Fibroblast of skin of left biceps (primary cell): ENCODE measurements at places on chromosomes 16 and 17.

- DNase-seq, result peak; percentile 66
Observed at GRCh38 chr16:75580-76501, 2.2 kb upstream of the MPG start.

- no peak for DNase-seq
Observed at GRCh38 chr16:10256784-10257641, 74.8 kb upstream of the GRIN2A start.

GRCh38 chr17:71995590-71995989 is 125.2 kb upstream of the SOX9 start:
- no peak for DNase-seq

DNA sequence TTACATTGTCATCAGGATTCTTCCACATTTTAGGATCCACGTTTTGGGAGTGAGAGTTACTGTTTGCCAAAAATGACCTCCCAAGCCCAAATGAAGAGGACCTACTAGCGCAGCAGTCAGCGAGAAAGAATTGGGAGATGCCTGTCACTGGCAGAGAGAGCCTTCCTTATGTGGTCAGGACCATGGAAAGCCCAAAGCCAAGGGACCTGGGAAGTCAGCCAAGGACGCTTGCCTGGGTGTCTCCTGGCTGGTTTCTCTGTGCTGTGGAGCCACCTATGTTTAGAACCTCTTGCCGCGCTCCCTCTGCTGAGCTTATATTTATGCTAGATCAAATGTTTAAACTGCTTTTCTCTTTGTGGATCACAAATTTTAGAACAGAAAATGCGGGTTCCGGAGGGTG is 24.9 kb upstream of the RHBDL3 start:
- DNase-seq, result no peak

GRCh38 chr17:2264067-2264860 is 39.3 kb downstream of the SMG6 start:
- no peak for DNase-seq

DNA sequence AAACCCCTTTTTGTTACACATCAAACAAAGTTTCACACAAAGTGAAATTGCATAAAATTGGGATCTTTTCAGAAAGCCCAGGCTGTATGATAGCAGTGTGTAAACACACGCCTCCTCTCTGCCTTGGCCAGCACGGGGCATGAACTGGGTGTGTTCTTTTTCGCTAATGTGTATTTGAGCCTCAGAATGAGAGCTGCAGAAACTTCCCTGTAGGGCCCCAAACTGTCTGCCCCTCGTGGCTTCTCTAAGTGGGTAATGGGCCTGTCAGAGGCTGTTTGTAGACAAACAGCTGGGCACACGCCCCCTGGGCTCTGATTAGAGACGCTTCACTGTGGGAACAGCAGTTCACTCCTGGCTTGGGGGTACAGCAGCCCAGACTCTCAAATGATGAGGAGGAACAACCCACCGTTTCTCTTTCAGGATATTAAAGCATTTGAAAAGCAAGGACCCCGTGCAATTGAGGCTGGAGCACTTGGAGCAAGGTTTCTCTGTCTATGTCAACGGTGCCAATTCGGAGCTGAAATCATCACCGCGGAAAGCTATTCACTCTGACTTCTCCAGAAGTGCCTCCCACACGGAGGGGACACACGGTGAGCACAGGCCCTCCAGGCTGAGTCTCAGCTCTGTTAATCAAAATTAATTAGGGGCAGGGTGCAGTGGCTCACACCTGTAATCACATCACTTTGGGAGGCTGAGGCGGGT is 78.4 kb downstream of the KATNIP start:
- no peak for DNase-seq

- DNase-seq, result no peak
Observed at GRCh38 chr17:15106540-15106939, 158.6 kb downstream of the PMP22 start.

DNA sequence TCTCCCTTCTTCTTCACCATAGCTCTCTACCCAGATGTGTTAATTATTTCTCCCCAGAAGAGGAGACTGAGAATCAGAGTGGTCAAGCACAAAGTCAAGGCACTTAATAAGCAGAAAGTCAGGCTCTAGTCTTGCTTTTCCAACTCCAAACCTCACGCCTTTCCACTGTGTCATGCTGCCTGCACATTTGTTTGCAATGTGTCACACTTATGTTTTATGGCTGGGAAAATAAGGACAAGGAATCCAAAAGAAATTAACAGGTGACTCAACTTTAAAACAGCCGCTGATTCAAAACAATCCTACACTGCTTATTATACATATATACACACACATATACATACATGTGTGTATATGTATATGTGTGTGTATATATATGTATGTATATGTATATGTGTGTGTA is 255.7 kb upstream of the DYNLRB2 start:
- DNase-seq, result peak; percentile 59

DNA sequence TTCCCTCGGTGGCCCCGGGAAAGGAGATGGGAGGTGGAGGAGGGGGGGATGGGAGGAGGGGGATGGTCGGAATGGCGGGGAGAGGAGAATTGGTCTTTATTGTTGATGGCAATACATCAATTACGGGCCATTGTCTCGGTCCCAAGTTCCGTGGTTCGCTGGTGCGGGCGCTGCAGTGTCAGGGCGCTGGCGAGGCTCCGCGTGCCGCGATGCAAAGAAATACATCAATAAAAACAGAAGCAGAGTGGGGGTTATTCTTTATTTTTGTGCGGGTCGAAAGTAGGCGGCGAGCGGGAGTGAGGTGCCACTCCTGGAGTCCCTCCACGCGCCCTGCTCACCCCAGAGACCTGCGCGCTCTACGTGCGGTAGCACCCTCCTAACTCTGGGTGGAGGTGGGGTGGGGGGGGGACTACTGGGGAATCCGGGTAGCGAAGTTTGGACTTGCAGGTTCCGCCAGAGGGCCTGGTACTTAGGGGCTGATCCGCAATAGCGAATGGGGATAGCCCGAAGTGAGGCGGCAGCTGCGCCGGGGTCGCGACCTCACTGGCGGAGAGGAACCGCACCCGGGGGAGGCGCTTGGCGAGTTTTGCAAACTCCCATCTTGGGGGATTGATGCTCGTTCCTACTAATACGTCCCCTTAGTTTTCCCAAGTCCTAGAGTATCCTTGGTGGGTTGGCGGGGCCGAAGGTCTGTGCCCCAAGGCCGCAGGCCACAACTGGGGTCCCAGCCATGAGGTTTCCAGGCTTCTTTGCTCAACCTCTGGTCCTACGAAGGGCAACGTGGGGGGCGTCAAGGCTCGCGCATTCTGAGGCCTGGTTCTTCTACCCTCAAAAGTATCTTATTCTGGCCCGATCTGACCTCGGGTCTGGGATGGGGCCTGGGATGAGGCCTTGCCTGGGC is 3.5 kb upstream of the SALL1 start:
- no peak for DNase-seq

- no peak for DNase-seq
Observed at GRCh38 chr17:66523378-66524200, 221.2 kb downstream of the PRKCA start.

DNA sequence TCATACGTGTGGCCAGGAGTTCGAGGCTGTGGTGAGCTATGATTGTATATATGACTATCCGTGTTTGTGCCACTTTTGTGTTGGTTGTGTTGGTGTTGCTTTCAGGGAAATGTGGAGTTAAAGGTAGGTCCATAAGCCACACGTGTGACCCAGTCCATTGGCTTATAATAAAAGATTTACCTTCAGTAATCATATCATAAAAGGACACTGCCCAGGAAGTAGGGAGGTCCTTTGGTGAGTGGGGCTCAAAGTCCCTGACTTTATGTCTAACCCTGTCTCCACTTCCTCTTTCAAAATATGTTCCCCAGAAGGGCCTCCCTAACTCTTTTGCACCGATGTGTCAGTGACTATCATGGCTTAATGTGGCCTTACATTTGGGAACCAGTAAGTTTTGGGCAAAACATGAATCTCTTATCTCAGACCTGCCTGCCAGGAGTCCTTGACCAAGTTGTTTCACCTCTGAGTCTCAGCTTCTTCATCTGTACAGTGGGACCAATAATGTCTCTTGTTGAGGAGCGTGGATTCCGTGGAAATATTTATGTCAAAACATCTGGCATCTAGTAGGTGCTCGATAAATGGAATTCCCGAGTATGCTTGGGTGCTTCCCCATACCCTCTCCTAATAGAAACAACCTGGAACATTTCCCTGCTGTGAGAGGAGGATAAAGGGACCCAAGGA is 4.8 kb downstream of the TNP2 start:
- DNase-seq, result no peak

DNA sequence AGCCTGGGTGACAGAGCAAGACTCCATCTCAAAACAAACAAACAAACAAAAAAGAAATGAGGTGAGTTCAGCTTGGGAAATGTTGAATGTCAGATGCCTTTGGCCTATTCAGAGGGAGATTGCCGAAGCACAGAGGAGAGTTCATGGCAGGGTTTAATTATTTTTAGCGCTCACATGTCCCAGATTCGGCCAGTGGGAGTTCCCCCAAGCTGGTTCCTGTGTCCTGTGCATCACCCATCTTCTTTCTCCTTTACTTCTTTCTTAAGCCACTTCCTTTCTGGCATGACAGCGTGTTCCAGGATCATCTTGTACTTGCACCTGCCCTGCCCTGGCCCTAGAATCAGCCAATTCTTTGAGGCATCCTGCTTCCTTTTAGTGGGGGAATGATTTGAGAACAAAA is 9.2 kb downstream of the MPV17L start:
- DNase-seq, result no peak

DNA sequence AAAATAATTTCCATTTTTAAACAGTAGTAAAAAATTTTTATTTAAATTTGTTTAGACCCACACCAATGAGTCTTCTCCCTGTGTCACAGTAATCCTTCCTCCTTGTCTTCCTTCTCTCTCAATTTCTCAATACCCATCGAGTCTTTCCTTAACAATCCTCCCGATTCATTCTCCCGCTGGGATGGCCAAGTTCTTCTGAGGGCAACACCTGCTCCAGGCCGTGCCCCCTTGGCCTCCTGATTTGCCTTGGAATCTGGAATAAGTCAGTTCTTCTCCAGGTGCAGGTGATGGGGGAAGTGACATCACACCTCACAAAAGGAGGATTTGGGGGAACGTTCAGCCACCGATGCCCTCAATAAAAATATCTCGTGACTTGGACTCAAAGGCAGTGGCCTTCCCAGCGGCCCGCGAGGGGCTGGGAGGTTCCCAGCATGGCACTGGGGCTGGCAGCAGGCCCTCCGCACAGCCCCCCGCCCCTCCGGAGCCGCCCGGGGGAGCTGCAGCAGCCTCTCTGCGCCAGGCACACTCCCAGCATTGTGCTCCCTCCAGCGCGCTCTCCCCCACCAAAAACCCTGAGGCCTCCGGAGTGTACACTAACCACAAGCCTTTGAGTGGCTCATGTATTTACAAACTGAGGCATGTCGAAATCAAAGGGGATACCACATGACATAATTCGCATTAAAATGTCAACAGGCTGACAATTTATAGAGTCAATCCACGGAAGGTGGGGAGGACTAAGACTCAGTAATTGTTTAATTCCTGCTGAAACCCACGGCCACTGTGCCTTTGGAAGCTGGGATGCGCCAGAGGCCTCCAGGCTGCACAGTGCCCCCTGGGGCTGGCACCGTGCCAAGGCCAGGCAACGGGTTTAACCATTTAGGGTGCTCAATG is 120.5 kb downstream of the ZFHX3 start:
- peak; percentile 87 for DNase-seq

GRCh38 chr16:10558746-10559641 is 21.4 kb downstream of the EMP2 start:
- DNase-seq, result no peak

- no peak for DNase-seq
Observed at GRCh38 chr17:56347639-56348038, 194.4 kb downstream of the ANKFN1 start.

- no peak for DNase-seq
Observed at GRCh38 chr17:44688675-44689476, 700 bp downstream of the CCDC43 start.

DNA sequence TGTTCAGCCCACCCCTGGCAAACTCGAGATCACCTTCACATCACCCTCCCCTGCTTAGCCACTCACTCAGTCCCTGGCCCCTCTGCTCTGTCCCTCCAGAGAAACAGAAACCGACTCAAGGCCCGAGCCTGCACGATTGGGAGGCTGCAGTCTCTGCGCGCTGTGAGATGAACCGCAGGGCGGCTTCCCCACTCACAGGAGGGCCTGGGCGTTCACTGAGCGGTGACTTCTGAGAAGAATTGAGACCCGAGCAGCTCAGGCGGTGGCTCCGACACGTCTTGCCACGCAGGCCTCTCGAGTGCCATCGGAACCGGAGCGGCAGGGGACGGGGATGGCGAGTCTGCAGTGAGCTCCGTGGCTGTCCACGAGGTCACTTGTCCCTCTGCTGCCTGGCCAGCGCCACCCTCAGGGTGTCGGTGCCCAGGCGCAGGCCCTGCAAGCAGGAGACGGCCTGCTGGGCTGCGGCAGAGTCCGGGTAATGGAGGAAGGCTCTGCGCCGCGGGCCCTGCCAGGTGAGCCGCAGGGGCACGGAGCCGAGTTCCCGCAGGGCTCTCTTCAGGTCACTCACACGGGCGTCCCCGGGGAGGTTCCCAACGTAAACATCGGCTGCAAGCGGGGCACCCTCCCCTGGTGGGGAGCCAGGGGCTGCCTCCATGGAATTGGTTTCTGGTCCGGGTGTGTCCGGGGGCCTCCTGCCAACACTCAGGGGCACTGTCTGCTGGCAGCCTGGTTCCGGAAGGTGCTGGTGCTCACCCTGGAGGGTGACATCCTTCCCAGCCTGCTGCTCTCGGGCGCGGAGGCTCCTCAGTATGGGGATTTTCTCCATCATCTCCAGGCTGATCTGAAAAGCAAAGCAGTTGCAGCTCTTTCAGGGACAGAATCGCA is 21.6 kb downstream of the FOXF1 start:
- DNase-seq, result no peak

- DNase-seq, result no peak
Observed at GRCh38 chr16:23781176-23781575, 26.4 kb downstream of the CHP2 start.

GRCh38 chr17:28811651-28812090 is 30.9 kb downstream of the FAM222B start:
- DNase-seq, result no peak

- no peak for DNase-seq
Observed at GRCh38 chr16:82675300-82675699, 48.5 kb downstream of the CDH13 start.
